ENCODE measurements at places on chromosomes 4 and X.

GRCh38 chrX:42933187-42933586 lies 155.2 kb upstream of the PPP1R2C start:
- DNase-seq: no peak

- DNase-seq: peak; percentile 25
Measured at GRCh38 chrX:138925330-138925729, 213.8 kb upstream of the FGF13 start.

GRCh38 chr4:176099314-176099713 lies 33.7 kb downstream of the WDR17 start:
- DNase-seq: no peak

DNA sequence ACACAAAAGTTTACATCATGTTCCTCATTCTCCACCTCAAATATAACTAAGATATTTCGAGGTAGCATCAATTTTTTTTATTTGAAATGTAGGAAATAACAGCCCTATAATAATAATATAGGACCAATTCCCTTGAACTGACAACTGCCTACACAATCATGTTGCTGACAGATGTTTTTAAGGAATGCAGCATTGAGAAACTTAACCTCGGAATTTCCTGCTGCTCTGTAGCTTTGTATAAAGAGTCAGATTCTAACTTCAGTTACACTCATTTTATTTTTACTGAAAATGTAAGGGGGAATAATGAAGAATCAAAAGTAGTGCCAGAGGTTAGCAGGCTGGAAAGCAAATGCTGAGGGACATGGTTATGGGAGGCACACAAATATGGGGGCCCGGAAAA lies 235.8 kb downstream of the RBMX2 start:
- no peak for DNase-seq

- DNase-seq: no peak
Measured at GRCh38 chr4:125791896-125792295, 477.1 kb downstream of the FAT4 start.
